Daoy (cell line): ENCODE measurements at places on chromosomes 11 and 22. TPM values are rescaled to one million over a fixed set of nuclear protein-coding genes. Genes with fewer than 3 reads are reported as not detected.

TMPRSS4 gene
- total RNA-seq: not detected in 2 replicates

BRSK2 gene
- total RNA-seq: 0.17 TPM in 1 of 2 replicates, not detected in the other

CDKN1C gene
- total RNA-seq: 4.9 and 5.1 TPM in 2 replicates

MYEOV gene
- 5.6 and 13.6 TPM in 2 replicates for total RNA-seq

LIF gene
- total RNA-seq: 33.3 and 35.2 TPM in 2 replicates

APOC3 gene
- not detected in 2 replicates for total RNA-seq

BIRC3 gene
- 21.3 and 24.7 TPM in 2 replicates for total RNA-seq

MUC5B gene
- not detected in 2 replicates for total RNA-seq

ZBTB16 gene
- not detected in 2 replicates for total RNA-seq

OR52L1 gene
- not detected in 2 replicates for total RNA-seq

MUS81 gene
- total RNA-seq: 54.9 and 63.1 TPM in 2 replicates

OR51G2 gene
- total RNA-seq: not detected in 2 replicates

AGBL2 gene
- total RNA-seq: 0.42 and 1.3 TPM in 2 replicates

LDHAL6A gene
- 0.11 TPM in 1 of 2 replicates, not detected in the other for total RNA-seq

TENM4 gene
- 13.6 and 23.5 TPM in 2 replicates for total RNA-seq

ACTN3 gene
- not detected in 2 replicates for total RNA-seq

BCO2 gene
- 0.11 TPM in 1 of 2 replicates, not detected in the other for total RNA-seq

YAP1 gene
- total RNA-seq: 35.5 and 49.0 TPM in 2 replicates

GAL3ST1 gene
- total RNA-seq: 0.12 and 0.29 TPM in 2 replicates

PIH1D2 gene
- 1.1 and 8.7 TPM in 2 replicates for total RNA-seq

USH1C gene
- not detected in 2 replicates for total RNA-seq

BARX2 gene
- total RNA-seq: 0.51 TPM in 1 of 2 replicates, not detected in the other

CTSF gene
- total RNA-seq: 7.5 and 9.5 TPM in 2 replicates

OR5A1 gene
- total RNA-seq: not detected in 2 replicates

P2RY2 gene
- 0.74 TPM in 1 of 2 replicates, not detected in the other for total RNA-seq

KDM4E gene
- total RNA-seq: not detected in 2 replicates

MMP3 gene
- total RNA-seq: 0.11 and 0.36 TPM in 2 replicates

ATL3 gene
- 36.3 and 44.4 TPM in 2 replicates for total RNA-seq

OR51B5 gene
- total RNA-seq: 0.11 TPM in 1 of 2 replicates, not detected in the other

ACCS gene
- total RNA-seq: 0.51 and 5.2 TPM in 2 replicates

MUC2 gene
- not detected in 2 replicates for total RNA-seq

TESMIN gene
- 1.2 TPM in 1 of 2 replicates, not detected in the other for total RNA-seq

STIP1 gene
- total RNA-seq: 283 and 358 TPM in 2 replicates

MMP13 gene
- 0.17 TPM in 1 of 2 replicates, not detected in the other for total RNA-seq

RASD2 gene
- total RNA-seq: 0.34 and 0.54 TPM in 2 replicates

MCHR1 gene
- not detected in 2 replicates for total RNA-seq

IGSF9B gene
- total RNA-seq: 1.0 and 1.3 TPM in 2 replicates

KRTAP5-8 gene
- total RNA-seq: not detected in 2 replicates

E2F8 gene
- total RNA-seq: 5.2 and 7.7 TPM in 2 replicates

MUC15 gene
- 0.36 TPM in 1 of 2 replicates, not detected in the other for total RNA-seq

PGR gene
- total RNA-seq: under 0.01 TPM in 1 of 2 replicates, not detected in the other

MS4A12 gene
- not detected in 2 replicates for total RNA-seq

ADAMTS8 gene
- total RNA-seq: not detected in 2 replicates

SLC22A12 gene
- not detected in 2 replicates for total RNA-seq

CHST1 gene
- 0.74 and 4.0 TPM in 2 replicates for total RNA-seq

HINFP gene
- 14.4 and 28.8 TPM in 2 replicates for total RNA-seq

TRIM51 gene
- total RNA-seq: not detected in 2 replicates
